Epithelial cell of proximal tubule (primary cell): ENCODE measurements at places on chromosomes 13 and 19. TPM values are rescaled to one million over a fixed set of nuclear protein-coding genes. Genes with fewer than 3 reads are reported as not detected.
A peak's percentile ranks its signal among the peaks of the same experiment; 100 is the strongest.

DNA sequence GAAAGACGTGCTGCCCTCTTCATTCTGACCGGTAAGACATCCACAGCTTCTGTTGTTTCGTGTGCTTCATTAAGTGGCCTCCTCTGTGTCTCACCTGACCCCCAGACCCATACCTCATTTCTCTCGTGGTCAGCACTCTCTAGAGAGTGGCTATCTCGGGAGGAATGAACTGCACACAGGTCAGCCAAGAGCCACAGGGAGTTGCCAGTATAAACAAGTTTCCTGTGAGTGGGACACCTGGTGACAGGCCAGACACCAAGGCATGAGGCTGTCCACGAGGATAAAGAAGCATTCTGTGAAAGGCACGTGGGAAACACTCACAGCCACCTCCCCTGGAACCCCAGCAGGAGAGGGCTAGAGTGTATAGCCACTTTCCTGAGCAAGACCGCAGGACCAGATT is 115.8 kb downstream of the NUFIP1 start:
- no peak for DNase-seq

DNA sequence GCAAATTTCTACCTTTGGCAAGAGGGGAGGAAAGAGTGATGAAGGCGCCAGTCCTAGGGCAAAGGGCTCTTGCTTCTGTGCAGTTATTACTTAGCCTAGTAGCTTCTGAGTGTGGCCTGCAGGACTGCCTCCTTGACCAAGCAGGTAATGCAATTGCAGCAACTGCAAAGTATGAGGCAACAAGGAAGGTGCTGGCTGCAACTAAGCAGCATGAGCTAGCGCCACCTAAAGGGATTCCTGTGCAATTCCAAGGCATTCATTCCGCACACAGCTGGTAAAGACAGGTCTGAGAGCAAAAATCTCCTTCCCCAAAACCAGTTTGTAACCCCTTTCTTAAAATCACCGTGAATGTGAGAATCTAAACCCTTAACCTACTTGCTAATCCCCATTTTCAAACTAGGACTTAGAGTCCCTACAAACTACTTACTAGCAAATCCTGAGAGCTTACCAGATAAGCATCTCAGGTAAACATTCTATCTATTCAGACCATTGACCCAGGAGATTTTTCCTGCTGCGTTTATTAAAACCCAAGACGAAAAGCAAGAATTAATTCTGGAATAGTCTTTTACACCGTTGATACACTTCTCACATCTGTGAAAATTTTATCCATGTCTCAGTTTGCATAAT is 62.9 kb downstream of the DCT start:
- no peak for DNase-seq

DNA sequence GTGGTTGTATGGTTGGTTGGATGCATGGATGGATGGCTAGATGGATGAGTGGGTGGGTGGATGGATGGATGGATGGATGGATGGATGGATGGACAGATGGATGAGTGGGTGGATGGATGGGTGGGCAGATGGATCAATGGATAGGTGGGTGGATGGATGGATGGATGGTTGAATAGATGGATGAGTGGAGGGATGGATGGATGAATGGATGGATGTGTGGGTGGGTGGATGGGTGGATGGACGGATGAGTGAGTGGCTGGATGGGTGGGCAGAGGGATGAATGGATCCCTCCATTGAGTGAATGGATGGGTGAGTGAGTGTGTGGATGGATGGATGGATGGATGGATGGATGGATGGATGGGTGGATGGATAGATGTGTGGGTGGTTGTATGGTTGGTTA is 9.0 kb upstream of the NMRK2 start:
- DNase-seq, result no peak

Gene NLRP13
- total RNA-seq, result not detected in 2 replicates

- DNase-seq, result no peak
Measured at GRCh38 chr19:45078390-45079062, 534 bp upstream of the GEMIN7 start.

DNA sequence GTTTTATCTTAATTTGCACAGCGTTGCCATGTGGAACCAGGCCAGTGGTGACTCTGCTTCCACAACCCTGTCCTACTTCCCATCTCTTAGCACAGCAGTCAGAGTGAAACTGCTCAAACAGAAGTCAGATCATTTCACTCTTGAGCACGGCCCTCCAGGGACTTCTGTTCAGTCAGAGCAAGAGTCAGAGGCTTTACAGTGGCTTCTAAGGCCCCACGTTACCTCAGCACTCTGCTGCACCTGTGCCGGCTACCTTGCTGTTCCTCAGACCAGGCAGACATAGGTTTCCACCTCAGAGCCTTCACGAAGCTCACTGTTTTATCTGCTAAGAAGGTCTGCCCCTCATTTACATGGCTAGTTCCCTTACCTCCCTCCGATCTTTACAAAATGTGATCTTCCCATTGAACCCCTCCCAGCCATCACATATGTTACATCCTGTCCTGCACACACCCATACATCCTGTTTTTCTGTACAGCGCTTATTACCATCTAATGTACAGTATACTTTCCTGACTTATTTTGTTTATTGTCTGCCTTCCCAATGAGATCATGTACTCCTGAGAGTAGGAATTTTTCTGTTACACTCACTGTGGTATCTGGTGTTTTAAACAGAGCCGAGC is 41.6 kb downstream of the TM9SF2 start:
- DNase-seq, result no peak

- DNase-seq, result no peak
Measured at GRCh38 chr19:17504030-17504429, 7.4 kb upstream of the PGLS start.

DNA sequence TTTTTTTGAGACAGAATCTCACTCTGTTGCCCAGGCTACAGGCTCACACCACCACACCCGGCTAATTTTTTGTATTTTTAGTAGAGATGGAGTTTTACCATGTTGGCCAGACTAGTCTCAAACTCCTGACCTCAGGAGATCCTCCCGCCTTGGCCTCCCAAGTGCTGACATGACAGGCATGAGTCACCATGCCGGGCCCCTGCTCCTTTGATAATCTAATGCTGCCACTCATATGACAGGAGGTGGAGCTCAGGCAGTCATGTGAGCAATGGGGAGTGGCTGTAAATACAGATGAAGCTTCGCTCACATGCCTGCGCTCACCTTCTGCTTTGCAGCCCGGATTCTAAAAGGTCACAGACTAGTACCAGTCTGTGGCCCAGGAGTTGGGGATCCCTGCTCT is 25.1 kb downstream of the ARHGEF18 start:
- DNase-seq, result no peak

GRCh38 chr19:10505583-10506229 is 2.5 kb upstream of the KEAP1 start:
- no peak for DNase-seq

- DNase-seq, result no peak
Measured at GRCh38 chr13:68745502-68745901, 1362.1 kb upstream of the ATXN8OS start.

GRCh38 chr19:29031216-29031615 is 181.7 kb downstream of the UQCRFS1 start:
- no peak for DNase-seq

DNA sequence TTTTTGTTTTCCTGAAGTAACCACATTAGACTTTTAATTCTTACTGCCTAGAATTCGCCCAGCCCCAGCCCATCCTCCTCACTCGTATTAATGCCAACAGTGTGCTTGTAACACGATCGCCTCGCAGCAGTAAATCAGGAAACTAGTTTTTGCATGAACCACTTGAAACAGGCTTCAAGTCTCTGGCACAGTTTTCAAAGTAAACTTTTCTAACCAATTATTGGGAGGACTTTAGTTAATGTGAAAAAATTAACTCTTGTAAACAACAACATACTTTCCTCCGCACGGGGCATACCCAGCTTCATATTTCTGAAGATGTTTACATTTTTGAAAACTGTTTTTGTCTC is 39.2 kb downstream of the TNFRSF19 start:
- DNase-seq, result no peak

GRCh38 chr19:3125900-3126524 is 9.8 kb upstream of the GNA15 start:
- DNase-seq, result no peak

DNA sequence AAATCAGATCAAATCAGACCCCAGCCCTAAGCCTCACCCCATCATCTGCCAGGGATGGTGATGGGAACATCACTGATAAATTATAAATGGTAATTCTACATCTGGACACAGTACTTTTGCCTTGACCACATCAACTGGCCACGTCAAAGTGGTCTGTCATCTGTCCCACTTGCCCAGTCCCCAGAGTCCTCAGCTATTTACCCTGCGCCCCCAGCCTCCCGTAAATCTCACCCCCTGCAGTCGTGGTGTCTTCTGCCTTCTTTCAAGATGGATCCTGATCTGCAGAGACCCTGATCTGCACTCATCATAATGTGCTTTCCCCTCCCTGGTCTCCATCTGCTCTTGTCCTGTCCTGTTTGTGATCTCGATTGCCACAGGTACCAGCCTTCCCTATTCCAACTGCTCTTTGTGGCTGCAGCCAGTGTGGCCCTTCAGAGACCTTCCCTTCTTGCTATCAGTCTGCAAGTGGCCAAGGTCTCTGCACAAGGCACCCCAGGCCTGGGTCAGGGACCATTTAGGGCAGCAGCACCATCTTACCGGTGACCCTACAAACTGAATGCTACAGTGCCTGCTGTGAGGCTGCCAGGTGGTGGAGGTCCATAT is 26.7 kb upstream of the POP4 start:
- DNase-seq, result no peak

DNA sequence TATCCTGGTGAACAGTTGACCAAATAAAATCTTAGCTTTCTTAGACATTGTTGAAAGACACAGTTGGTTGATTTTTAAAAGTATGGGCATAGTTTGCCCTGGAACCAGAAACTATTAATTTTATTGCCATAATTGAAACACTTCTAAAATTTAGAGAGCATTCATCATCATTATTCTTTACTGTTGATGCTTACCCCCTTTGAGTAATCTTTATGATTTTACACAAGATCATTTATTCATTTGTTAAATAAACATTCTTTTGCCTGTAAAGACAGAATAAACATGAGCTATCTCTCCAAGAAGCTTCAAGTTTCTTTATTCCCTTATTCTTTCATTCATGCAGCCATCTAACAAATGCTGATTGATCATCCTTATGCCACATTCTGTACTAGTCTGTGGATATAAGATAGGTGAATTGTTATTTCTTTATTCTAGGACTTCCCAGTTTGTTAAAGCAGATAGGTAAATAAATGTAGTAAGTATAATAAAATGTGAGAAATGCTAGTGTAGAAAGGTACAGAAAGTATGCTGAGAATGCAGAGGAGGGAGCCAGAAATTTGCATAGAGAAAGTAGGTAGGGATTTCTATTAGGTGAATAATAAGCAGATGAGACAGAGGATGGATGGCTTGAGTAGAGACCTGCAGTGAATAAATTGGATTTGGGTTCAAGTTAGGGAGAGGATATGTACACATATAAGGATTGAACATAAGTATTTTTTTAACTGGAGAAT is 8.2 kb downstream of the SERTM1 start:
- DNase-seq, result no peak

Gene OVOL3
- total RNA-seq, result not detected in 2 replicates

DNA sequence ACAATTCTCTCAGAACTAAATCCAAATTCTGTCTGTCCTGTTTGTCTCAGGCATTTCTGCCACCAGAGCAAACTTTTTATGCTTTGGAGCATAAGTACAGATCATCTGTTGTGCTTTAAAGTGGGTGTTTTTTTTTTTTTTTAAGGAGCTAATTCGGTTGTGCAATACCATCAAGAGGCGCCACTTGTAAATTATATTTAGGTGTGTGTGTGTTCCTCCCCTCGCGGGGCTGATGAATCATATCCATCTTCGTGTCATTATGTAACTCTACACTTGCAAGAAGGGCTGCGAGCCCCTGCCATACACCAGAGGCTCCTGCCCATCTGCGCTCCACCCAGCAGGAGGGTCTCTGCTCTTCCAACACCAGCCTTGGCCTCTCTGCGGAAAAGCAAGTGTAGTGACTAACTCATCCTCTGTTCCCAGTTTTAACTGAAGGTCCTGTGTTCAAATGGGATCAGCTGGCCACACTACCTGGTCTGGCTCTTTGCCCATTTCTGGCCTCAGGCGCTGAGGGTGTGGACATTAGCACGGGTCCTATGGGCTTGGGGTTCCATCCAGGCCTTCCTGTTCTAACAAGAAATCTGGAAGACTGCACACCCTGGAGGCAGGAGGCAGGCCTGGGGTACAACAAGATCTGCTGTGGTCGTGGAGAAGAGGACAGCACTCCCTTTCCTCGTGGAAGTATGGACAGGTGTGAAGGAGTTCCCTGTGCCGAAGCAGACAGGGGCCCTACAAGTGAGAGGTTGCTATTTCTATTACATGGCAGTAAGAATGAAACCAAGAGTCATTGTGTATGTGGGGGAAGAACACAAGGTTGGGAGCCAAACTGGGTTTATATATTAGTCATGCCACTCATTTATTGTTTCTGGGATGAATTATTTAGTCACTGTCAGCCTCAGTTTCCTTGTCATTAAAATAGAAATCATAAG is 96.1 kb upstream of the MBNL2 start:
- DNase-seq, result no peak

GRCh38 chr19:6476155-6476895 is 5.3 kb downstream of the DENND1C start:
- peak; percentile 66 for DNase-seq

Gene ZNF497
- total RNA-seq, result 0.06 and 0.14 TPM in 2 replicates

DNA sequence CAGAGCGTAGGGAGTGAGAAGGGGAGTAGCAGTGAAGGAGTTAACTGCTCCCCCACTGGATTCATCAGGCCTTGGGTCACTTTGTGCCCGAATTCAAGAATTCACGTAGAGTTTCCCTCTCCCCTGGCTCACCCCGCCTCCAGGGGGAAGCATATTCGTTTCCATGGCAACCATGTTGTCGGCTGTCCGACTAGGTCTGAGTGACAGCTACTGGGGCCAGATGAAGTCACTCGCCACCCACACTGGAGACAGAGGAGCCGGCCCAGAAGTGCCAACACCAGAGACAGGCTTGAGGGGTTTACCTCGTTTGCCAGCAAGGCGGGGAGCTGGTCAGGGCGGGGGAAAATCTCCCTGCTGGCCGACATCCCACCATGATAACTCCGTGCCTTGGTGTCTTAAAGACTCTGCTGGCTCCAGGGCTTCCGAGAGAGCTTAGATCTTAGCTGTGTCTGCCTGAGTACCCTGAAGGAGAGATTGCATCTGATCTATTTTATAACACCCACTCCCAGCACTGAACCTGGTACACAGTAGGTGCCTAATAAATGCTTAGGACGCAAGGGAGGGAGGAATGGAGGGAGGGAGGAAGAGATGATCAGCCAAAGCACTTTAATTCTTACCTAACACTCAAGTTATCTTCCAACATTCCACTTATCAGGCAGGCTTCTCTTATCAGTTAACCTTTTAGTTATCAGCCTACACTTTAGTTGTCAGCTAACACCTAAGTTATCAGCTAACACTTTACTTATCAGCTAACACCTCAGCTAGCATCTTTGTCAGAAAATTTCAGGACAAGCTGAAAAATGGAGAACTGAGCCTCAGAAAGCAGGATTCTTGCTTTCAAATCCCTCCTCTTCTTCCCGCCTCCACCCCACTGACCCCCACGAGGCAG is 57.2 kb upstream of the ZNRF4 start:
- DNase-seq, result no peak
